ENCODE measurements at places on chromosomes 6 and 20.

DNA sequence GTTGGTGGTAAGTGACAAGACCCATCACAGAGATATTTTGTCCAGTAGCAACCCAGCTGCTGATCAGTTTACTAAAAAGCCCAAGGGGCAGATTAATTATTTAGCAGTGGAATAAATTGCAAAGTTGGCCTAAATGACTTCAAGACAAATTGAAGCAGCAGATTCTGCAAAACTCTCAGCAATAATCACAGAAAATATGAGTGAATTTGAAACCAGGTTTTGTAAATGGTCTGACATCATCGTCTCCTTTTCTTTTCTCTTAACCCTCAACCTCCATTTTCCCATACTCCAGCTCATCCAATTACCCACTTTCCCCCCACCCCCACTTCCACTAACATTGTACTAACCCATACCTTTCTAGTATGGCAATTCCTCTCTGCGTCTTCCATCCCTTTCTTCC lies 11.3 kb upstream of the PTPRK start:
- DNase-seq = no peak

DNA sequence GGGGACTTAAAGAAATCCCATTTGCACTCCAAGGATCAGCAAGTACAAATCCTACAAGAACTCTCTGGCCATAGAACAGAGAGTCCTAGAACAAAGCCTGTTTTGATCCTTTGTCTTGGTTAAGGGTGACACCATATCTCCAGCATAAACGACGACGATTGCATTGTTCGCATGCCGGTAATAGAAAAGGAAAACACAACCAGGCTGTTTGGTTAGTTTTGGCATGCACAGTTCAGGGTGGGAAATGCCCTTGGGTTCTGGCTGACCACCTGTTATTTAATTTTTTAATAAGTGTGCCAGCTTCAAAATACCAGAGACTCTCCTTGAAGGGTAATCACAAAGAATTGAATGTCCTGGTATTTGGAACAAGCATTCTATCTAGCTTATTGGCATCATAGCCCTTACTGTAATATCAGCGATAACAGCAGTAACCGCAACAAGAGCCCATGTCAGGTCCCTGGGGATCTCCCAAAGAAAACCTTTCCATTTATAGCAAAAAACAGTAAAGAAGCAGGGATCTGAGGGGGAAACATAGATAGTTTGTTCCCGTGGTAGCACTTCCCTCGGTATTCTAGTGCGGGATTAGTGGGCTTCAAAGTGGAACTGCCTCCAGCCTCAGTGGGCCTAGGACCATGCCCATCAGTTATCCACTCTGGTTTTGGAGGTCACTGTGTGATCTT lies 77.1 kb downstream of the TMEM170B start:
- DNase-seq = no peak

DNA sequence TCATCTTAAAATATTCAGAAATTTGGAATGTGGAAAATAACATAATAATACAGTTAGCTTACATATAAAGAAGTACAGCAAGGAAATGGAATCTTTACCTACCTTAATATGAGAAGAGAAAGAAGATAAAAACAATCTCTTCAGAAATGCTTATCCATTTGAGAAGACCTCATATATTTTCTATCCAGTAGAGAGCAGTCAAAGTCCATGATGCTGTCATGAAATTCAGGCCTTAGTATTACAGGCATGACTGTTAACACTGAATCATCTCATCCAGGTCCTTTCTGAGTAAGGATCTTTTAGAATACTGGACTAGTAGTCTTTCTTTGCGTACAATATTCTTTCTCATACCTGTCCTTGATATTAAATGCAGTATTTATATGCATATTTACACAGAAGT lies 713.4 kb downstream of the CD109 start:
- no peak for DNase-seq

GRCh38 chr20:12047838-12048432 lies 130.2 kb downstream of the BTBD3 start:
- DNase-seq = no peak

GRCh38 chr6:168908166-168908565 lies 345.5 kb downstream of the THBS2 start:
- DNase-seq = no peak

- no peak for DNase-seq
These were observed 150.2 kb downstream of the LPA start for GRCh38 chr6:160513836-160514235.

GRCh38 chr6:100267721-100268123 lies 197.0 kb downstream of the SIM1 start:
- DNase-seq = no peak

- no peak for DNase-seq
These were observed 28.6 kb downstream of the RALY start for GRCh38 chr20:34022151-34022838.

- no peak for DNase-seq
These were observed 144.1 kb upstream of the BACH2 start for GRCh38 chr6:90440586-90441283.

DNA sequence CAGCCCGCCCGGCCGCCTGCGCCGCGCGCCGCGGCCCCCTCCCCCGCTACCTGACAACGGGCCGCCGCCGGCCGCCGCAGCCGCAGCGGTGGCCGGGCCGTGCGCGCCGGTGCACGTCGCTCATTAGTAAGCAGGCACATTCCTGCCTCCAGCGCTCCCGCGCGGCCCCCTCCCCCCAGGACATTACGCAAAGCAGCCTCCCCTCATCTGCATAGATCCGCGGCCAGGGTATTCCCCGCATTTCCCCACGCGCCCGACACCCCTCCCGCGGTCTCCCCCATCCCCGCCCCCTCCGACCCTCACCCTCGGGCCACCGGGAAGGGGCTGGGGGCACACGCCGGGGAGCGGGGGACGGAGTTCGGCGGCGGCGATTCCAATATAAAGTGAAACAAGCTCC lies at the start of gene HIVEP2:
Gene HIVEP2 (minus strand): TSS at position 128 of the 397 bp plus-strand sequence. CDS start 170,438 bp downstream, outside the sequence.
- DNase-seq = peak; percentile 89

GRCh38 chr6:157143171-157143889 lies 180.0 kb downstream of the TMEM242 start:
- no peak for DNase-seq

DNA sequence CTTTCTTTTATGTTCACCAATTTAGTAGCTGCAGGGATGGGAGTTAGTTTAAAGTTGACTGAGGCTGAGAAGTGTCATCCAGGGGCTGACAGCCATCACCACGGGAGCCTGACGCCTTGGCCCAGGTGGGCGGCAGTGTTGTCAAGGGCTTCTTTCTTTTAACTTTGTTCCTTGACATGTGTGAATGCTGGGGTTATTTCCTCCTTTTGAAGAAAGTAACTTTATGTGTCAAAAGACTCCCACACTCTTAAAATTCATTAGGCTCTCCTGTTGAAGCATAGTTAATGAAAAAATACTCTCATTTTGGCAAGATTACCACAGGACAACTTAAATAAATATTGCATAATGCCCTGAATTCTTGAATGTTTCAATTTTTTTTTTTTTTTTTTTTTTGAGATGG lies 50.0 kb downstream of the SASH1 start:
- DNase-seq = no peak

GRCh38 chr6:135170849-135171248 lies 10.3 kb upstream of the MYB start:
- no peak for DNase-seq

DNA sequence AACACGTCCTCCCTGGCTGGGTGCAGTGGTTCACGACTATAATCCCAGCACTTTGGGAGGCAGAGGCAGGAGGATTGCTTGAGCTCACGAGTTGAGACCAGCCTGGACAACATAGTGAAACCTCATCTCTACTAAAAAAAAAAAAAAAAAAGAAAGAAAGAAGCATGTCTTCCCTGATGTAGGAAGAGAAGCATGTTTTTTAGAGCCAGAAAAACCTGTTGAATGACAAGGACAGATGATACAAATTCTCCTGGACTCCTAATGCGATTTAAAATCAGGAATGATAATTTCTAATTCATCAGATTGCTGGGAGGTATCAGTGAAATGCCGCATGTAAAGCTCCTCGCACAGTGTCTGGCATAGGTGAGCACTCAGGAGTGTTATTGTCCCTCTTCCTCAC lies 23.7 kb upstream of the SEC63 start:
- DNase-seq = no peak

GRCh38 chr6:134093007-134093573 lies 40.7 kb upstream of the SLC2A12 start:
- no peak for DNase-seq

GRCh38 chr20:34231634-34232033 lies 9.6 kb upstream of the ASIP start:
- DNase-seq = no peak

- no peak for DNase-seq
These were observed 47.8 kb downstream of the SHLD1 start for GRCh38 chr20:5797843-5798462.

All from activated naive CD8-positive, alpha-beta T cell treated with anti-CD3 and anti-CD28 coated beads, Interleukin-2, amount 50 U/mL, for 16 hours (primary cell).